ENCODE measurements at places on chromosomes 5 and 9. TPM values are rescaled to one million over a fixed set of nuclear protein-coding genes. Genes with fewer than 3 reads are reported as not detected.

- peaks cover 7% of the 10 kb centered on the region for H3K4me1 ChIP-seq
- no peak for DNase-seq
- H3K27me3 ChIP-seq, result no peaks in the 10 kb centered on the region
- H3K36me3 ChIP-seq, result peaks cover 3% of the 10 kb centered on the region
- H3K27ac ChIP-seq, result peak overlapping the region; percentile 65
These were observed 53.3 kb downstream of the PRRC2B start for GRCh38 chr9:131447148-131447547.

- H3K36me3 ChIP-seq, result no peaks in the 10 kb centered on the region
- no peak overlapping the region for H3K4me3 ChIP-seq
- H3K4me1 ChIP-seq, result no peaks in the 10 kb centered on the region
- peak; percentile 44 for DNase-seq
These were observed 15.1 kb downstream of the GPSM1 start for GRCh38 chr9:136342181-136343120.

Gene FOXD4L4
- total RNA-seq, result 0.15 TPM

Gene C9orf153
- 0.21 TPM for total RNA-seq

Gene CDH6
- 0.21 TPM for total RNA-seq

Gene AMBP
- total RNA-seq, result not detected
